Bronchial smooth muscle cell (primary cell): ENCODE measurements at places on chromosomes 5 and 9. TPM values are rescaled to one million over a fixed set of nuclear protein-coding genes. Genes with fewer than 3 reads are reported as not detected.

Gene CTXN3
- total RNA-seq: not detected in 2 replicates

Gene ANKRD33B
- total RNA-seq: 3.6 and 16.1 TPM in 2 replicates

Gene HACD4
- total RNA-seq: 4.9 and 7.4 TPM in 2 replicates

Gene CMYA5
- total RNA-seq: 3.9 and 5.9 TPM in 2 replicates

Gene PCDHA12
- under 0.01 TPM in 2 replicates for total RNA-seq

Gene FAM78A
- 0.32 and 0.52 TPM in 2 replicates for total RNA-seq

Gene UTP15
- total RNA-seq: 11.8 and 12.0 TPM in 2 replicates

Gene NEURL1B
- total RNA-seq: 0.47 and 5.1 TPM in 2 replicates
